ENCODE measurements at places on chromosomes 5 and 9.

DNA sequence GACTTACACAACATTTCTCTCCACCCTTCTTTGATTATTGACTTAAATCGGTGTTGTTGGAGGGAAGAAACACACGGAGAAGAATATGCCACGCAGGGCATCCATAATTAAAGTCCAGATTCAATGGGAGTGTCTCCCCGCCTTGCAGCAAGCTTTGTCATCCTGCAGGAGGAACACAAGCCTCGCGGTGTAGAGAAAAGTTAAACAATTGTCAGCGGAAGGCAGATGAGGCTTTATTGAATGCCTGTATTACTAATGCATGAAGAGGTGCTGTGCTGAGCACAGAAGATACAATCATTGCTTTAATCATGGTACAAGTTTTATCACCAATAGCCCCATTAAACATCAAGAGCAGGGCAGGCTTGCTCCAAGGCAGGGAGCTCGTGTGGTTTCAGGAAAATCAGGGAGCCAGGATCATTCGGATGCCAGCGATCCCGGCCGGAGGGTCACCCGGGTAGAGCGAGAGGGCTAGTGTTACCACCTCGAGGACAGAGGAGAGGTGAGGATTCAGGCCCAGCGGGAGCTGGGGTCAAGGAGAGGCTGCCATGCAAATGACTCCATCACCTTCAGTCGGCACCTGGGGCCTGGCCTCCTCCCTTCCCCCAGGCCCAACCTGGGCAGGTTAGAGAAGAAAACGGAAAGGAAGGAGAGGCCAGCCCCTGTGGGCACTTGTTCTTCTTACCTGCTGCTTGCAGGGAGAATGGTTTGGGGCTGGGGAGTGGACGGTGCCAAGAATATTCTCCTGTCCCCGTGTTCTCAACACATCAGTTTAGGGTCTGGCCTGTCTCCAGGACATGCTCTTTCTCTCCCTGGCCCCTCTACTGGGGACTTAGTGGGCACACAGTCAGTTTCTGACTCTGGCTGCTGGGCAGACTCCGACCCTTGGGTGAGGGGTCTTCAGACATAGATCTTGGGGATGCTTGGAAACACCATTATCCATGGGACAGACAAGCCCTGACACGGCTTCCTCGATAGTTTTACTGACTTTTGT is 289.5 kb downstream of the IRX2 start:
- no peak for DNase-seq

DNA sequence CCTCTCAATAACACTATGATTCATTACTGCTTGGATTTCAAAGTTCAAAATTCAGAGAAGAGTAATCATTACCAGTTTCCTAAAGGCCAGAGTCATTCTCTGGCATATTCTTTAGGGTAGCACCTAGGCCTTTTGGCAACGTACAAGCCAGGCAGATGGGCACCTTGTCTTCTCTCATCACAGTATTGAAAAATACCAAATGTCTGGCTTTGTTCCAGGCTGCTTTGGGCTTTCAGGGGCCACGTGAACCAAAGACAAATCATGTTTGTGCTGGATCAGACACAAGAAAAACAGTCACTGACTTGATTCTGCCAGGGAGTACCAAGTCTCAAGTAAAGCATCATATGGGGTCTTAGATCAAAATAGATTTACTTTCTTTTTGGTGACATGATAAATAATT is 15.5 kb downstream of the MEGF9 start:
- DNase-seq, result no peak

DNA sequence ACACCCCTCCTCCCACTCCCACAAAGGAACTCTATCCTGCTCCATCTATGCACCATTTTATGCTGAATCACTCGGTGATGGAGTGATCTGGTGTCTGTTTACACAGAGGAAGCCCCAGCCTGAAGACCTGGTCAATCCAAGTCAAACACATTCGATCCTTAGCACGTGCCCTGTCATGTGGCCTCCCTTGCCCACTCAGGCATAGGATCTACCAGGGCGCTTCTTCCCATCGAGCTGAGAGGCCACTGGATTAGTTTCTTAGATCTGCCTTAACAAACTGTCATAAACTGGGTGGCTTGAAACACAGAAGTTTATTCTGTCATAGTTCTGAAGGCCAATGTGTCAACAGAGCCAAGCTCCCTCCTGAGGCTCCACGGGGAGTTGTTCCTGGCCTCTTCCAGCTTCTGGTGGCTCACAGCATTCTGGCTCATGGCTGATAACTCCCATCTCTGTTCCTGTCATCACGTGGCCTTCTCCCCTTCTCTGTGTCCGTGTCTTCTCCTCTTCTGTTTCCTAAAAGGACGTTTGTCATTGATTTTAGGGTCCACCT is 34.2 kb downstream of the FOXI1 start:
- DNase-seq, result no peak

- DNase-seq, result peak; percentile 40
Observed at GRCh38 chr9:96491079-96491879, 41.3 kb downstream of the HABP4 start.

GRCh38 chr5:150298701-150299451 is 3.8 kb downstream of the ARSI start:
- no peak for DNase-seq

- DNase-seq, result no peak
Observed at GRCh38 chr9:75432888-75433287, 344.6 kb downstream of the OSTF1 start.
